ENCODE measurements at places on chromosomes 3 and 15. TPM values are rescaled to one million over a fixed set of nuclear protein-coding genes. Genes with fewer than 3 reads are reported as not detected.

The CD80 gene
- not detected for total RNA-seq

The SMCO1 gene
- total RNA-seq = not detected

GRCh38 chr3:168455814-168456213 lies 360.1 kb upstream of the GOLIM4 start:
- no peak for DNase-seq

- peak; percentile 19 for DNase-seq
Observed at GRCh38 chr15:65421360-65422215, 1.2 kb downstream of the IGDCC4 start.

DNA sequence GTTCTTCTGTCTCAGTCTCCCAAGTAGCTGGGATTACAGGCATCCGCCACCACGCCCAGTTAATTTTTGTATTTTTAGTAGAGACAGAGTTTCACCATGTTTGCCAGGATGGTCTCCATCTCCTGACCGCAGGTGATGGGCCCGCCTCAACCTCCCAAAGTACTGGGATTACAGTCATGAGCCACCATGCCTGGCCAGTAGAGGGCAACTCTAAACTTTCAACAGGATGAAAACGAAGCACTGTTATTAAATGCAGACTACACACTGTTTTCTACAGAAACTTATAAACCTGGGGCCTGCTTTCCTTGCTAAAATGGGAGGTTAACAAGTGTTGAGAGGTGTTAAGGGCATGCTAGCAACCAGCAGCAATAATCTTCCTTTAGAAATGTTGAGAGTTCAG lies 7.6 kb downstream of the ARPC4 start:
- no peak for DNase-seq

DNA sequence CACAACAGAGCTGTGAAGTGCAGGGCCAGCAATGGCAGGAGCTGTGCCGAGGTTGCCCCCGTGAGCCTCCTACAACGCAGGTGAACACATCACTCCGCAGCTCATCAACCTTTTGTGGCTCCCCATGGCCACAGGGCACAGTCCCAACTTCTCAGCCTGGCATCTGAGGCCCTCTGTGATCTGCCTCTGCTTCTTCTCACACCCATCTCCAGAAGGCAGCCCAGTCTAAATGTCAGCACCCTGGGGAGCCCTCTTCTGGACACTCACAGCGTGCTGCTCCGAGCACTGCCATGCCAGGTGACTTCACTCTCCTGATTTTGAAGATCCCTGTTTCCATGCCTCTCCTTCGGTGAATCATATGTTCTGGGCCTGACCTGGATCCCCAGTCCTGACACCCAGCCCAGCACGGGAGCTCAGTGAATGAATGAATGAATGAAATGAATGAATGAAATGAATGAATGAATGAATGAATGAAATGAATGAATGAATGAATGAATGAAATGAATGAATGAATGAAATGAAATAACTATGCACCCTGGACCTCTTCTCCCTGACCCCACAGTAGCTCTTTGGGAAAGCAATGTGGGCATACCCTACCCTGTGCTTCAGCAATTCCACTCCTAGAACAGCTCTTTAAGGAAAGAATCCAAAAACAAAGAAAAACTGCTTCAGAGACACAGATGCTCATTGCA lies 17.9 kb upstream of the SKIC8 start:
- no peak for DNase-seq

DNA sequence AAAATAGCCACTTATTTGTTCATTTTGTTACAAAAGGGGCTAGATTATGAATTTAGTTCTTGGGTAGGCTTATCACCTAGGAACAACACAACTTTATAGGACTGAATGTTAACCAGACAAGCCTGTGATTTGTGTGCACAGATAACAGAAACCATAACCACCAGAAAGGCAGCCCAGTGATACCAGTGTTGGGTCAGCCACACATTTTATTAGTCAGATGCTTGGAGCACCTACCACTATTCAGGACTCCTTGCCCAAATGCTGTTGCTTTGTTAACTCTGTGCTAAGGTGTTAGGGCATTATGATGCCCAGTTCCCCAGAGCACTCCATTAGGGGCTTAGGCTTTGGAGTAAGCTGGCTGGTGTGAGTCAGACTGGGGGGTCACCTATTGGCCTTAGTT lies 22.5 kb downstream of the PLCL2 start:
- no peak for DNase-seq

DNA sequence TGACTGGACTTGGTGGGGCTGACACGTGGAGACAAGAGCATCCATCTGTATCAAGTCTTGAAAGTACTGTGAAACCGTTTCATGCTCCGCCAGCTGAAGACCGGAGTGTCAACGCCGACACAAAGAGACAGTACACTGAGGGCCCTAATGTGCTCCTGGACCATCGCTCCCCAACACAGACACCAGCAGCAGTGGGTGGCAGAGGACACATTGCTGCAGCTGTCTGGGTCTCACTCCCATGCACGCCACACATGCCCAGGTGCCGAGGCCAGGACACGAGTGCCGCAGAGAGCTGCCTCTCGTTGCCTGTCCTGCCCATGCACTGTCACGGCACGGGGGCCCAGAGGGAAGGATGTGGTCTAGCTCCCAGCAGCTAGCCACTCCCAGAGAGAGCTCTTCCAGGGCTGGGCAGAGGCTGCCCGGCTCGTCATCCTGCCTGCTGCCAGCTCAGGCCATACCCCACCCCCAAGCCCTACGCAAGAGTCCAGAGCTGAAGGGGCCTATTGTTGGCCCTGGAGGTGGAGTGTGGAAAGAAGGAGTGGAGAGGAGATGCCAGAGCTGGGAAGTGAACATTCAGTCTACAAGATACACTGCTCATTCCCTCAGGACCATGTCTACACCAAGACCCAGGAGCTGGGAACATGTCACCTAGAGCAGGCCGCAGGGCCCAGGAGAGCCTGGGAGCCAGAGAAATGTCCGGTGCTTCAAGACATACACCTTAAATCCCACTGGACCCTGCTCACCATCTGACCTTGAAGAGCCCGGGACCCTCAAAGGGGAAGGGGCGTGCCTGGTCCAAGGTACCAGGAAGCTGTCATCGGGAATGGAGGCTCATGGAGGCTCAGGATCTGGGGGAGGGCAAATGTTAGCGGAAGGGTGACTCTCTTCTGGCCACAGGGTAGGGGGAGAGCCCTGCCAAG lies 7.7 kb downstream of the TNK2 start:
- DNase-seq = no peak

GRCh38 chr15:92676561-92676960 lies 21.0 kb upstream of the FAM174B start:
- no peak for DNase-seq

Measured in SJSA1 (cell line).